Left colon (tissue), 2 donors: ENCODE measurements at places on chromosomes 7 and 10.

- no peak for DNase-seq
Observed at GRCh38 chr10:24427678-24428409, 218.9 kb downstream of the KIAA1217 start.

DNA sequence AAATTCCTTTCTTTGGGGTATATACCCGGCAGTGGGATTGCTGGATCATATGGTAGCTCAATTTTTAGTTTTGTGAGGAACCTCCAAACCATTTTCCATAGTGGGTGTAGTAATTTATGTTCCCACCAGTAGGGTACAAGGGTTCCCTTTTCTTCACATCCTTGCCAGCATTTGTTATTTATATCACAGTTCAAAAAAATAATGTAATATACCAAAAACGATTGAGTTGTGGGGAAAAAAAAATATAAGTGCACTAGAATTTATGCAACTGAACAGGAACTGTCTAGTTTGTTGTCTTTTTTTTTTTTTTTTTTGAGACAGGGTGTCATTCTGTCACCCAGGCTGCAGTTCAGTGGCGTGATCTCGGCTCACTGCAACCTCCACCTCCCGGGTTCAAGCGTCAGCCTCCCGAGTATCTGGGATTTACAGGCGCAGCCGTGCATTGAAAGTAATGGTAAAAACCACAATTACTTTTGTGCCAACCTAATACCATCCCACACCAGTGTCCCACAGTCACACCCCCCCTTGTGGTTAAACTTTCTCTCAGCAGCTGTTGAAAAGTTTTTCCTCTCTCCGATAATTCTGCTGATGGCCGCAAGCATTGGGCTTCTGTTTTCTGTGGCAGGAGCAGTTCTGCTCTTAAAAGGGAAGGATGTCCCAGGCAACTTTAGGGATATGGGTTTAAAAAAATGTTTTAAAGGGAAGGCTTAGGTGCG lies 6.8 kb upstream of the LAT2 start:
- DNase-seq = peak; percentile 34

DNA sequence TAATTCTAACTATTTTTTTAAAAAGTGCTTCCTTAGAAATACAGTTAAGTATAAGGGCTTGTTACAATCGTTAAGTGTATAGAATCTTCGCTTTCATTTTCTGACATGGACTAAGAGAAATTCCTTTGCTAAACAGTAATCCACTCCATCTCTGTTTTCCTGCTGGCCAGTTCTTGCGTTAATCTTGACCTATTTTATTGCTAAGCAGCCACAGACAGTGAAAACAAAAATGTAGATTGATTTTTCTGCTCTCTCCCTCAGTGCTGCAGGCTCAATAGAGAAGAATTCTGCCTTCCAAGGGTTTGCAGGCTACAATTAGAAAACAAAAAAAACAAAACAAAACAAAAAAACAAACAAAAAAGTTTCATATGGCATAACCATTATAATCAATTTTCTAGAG lies 310.4 kb upstream of the ADARB2 start:
- no peak for DNase-seq

DNA sequence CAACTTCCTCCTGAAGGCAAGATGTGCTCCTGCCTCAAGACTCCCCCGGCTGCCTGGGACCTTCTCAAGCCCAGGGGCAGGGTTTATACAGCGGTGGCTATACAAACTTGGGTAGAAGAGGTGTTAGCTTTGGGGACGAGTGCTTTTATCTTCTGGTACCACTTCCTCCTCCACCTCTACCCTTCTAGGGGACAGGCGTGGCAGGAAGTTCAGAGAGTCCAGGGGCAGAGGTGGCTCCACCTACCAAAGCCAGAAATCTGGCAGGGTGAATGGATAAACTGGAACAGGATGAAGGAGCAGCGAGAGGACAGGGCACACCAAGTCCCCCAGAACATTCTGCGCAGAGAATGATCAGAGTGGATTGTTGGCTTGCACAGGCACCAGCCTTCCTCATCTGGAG lies 24.0 kb upstream of the TM9SF3 start:
- DNase-seq = peak; percentile 60

GRCh38 chr10:76086761-76087639 lies 655.6 kb downstream of the LRMDA start:
- DNase-seq = peak; percentile 56

GRCh38 chr7:149070372-149071125 lies 20.0 kb downstream of the ZNF786 start:
- no peak for DNase-seq

- DNase-seq = no peak
Observed at GRCh38 chr7:72445075-72445474, 32.9 kb upstream of the CALN1 start.
